Hematopoietic multipotent progenitor cell (in vitro differentiated cells): ENCODE measurements at places on chromosomes 3 and 15. TPM values are rescaled to one million over a fixed set of nuclear protein-coding genes. Genes with fewer than 3 reads are reported as not detected.

- no peak for DNase-seq
These were observed 36.7 kb upstream of the VILL start for GRCh38 chr3:37953707-37954394.

DNA sequence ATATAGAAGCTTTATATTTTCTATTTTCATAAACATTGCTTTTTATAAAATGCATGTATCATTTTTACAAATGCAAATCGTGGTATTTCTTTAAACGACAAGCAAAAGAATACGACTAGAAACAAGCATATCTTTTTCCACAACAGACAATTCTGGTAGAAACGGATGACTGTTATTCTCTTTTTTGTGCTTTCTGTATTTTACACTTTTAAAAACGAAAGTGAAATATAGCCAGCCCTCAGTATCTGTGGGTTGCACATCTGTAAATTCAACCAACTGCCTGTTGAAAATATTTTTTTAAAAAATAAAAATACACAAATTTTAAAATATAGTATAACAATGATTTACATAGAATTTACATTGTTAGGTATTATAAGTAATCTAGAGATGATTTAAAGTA is 61.3 kb downstream of the PRTG start:
- DNase-seq: no peak

DNA sequence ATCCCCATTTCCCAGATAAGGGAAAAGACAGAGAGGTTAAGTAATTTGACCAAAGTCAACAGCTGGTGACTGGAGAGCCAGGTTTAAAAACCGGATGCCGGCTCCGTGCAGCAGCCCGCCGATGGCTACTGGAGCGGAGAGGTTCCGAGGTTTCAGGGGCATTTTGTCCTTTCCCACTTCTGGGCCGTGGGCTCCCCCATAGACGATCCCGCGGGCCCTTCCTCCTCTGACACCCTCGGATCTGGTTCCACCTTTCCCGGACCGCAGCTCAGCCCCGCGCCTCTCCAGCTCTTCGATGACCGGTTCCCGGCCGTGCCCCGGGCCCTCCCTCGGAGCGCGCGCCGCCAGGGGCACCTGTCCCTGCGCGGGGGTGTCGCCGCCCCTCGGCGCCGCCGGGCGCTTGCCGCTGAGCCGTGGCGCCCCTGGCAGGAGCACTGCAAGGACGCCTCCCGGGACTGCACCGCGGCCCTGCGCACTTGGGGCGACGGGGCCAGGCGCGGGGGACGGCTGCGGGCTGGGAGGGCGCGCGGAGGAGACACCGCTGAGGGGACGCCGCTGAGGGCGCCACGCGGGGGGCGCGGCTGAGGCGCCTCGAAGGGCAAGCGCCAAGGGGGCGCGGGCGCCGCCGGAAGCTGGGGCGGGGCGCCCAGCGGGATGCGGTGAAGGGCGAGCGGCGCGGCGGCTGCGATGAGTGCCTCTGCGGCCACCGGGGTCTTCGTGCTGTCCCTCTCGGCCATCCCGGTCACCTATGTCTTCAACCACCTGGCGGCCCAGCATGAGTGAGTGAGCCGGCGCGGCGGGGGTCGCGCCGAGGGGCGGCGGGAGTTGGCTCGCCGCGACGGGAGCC is at the start of gene TM6SF1:
TSS of gene TM6SF1 (plus strand) at position 652 of the 847 bp plus-strand sequence. CDS start at position 688, 36 bp downstream.
- no peak for DNase-seq

DNA sequence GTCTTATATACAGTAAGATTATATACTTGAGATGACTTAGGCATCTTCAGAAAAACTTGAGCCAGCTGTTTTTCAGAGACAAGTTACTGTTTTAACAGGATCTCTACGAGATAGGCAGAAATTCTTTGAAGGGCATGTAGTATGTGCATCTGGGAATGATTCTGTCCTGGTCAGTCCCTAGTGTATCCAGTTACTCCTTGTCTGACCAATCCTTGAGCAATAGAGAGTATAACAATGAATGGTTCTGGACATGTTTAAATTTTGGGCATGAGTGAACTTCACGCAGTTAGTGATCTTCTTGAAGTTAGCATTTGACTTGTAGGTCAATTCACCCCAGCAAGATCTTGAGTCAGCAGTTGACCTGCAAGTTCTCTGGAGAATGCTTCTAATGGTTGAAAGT is 24.7 kb upstream of the HHLA2 start:
- no peak for DNase-seq

DNA sequence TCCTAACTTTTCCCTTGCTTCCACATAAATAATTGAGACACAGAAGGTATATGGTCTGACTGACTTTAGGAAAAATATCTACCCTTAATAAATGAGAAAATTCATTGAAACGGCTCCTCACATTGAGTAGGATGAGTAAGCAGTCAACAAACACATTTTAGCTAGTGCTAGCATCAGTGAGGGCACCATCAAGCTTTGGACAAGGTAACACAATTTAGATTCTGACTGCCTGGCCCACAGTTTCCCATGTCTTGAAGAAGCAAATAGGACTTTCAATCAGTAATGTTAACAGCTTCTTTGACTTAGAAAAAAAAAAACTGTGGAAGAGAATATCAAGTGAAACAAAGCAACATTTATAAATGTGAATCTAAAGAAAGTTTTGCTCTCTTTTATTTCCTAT is 70.1 kb upstream of the MBNL1 start:
- DNase-seq: no peak

- DNase-seq: no peak
These were observed 16.1 kb downstream of the SEMA5B start for GRCh38 chr3:123011447-123011846.

DNA sequence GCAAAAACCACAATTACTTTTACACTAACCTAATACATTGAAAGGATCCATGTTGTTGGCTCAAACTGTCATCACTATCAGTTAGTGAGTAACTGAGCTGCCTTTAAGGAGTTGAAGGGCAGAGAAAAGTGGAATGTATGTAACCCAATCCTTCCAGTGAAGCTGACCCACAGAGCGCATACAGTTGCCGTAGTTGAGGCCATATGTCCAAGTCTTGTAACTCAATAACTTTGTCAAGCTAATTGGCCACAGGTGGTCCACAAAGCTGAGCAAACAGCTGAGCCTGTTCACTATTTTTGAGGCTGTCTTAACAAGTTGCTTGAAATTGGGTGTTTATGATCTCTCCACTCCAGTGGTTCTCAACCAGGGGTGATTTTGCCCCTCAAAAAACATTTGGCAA is 169.0 kb upstream of the SLC24A5 start:
- DNase-seq: no peak

GRCh38 chr3:4411833-4412232 is 55.2 kb downstream of the SUMF1 start:
- DNase-seq: no peak

DNA sequence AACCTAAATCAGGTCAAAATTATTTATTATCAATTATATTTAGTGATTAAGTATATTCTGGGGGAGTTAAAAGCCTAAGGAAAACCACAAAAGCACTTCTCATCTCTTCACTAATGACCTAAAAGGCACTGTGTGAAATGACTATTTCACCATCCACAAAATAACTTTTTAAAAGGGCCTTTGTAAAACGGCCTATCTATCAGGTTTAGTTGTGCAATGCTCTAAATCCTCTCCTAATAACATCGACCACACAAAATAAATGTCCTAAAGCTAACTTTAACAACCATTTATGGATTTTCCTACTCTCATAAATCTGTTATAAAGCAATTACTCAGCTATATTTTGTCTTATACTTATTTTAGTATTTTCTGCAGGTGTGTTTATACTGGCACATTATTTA is 1066.3 kb downstream of the ROBO1 start:
- no peak for DNase-seq

- DNase-seq: no peak
These were observed 32.2 kb downstream of the LIPC start for GRCh38 chr15:58463815-58464650.

DNA sequence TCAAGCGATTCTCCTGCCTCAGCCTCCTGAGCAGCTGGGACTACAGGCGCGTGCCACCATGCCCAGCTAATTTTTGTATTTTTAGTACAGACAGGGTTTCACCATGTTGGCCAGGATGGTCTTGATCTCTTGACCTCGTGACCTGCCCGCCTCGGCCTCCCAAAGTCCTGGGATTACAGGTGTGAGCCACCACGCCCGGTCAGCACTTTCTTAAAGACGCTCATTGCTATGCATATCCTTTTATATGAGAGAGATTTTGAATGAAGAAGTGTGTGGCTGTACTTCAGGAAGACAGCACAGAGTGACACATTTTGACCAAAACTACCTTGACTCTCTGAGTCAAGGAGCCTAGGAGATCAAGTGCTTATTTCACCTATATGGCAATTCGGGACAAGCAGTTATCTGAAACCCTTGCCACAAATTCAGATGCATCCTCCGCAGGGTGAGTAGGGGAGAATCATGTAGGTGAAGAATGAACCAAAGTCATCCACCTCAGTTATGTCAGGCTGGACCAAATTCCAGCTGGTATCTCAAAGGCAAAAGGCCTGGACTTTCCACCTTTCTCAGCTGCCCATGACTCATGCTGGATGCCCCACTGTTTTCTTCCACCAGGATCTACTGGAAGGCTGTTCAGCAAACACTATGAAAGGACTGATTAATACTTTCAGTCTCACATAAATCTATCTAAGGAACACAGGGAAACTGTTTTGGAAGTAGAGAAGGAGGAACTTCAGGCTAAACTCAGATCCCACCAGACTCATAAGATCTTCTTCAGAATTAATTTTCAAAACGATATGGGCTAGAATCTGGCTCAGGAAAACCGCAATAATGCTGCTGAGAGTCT is 31.9 kb downstream of the SUSD5 start:
- DNase-seq: no peak

GRCh38 chr3:14393440-14394106 is 8.8 kb upstream of the SLC6A6 start:
- DNase-seq: no peak

Gene LRRN1
- 3.8 TPM for total RNA-seq

Gene TMEM266
- not detected for total RNA-seq

Gene STRIT1
- not detected for total RNA-seq

Gene EPHA3
- not detected for total RNA-seq

Gene CACNA2D3
- total RNA-seq: under 0.01 TPM

Gene CCR2
- total RNA-seq: 0.81 TPM

Gene PRICKLE2
- total RNA-seq: under 0.01 TPM

Gene STT3B
- total RNA-seq: 167 TPM

Gene MINAR1
- total RNA-seq: 0.27 TPM
